Endothelial cell (in vitro differentiated cells): ENCODE measurements at places on chromosomes 12 and 14.

DNA sequence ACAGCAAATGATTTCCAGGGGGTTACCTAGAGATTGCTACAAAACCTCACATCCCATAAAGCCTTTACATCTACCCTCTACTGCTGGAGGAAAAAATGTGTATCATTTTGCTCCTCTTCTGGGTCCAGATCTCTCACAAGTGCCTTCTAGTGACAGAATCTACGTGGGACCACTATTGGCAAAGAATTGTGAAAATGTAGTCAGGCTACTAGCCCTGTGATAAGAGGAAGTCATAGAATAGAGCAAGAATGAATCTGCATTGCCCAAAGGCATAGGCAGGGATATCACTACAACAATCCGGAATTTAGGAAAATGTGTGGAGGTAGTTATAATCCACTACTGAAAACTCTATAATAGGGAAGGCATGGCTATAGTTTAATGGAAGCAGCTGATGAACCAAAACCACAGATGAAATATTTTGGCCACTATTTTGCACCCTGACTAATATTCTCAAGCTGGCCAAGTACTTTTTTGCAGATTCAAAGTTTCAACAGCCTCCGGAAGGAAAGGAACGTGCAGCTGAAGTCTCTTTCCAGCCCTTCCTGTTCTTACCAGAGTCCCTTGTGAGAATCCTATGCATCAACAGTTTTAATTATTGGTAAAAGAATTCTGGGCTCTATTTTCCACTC, 176.8 kb downstream of the PHLDA1 start:
- no peak for DNase-seq

DNA sequence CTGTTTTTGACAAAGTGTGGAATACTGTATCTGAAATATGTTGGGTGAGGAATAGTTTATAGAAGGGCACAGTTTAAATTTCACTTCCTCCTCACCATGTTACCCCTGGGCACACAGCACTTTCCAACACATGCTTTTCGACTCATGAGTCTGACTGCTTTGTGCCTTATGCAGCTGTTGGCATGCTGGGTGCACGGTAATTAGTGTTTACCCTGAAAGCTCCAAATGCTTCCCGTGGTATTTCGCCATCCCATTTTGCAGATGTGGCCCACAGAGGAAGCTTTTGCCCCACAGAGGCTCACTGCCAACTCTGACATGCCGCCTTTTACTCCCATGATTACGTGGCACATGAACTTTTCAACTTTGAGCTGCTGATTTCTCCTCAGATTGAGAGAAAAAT, 168.6 kb downstream of the PRKCH start:
- no peak for DNase-seq

- peak; percentile 24 for DNase-seq
Measured at GRCh38 chr12:121537814-121538698, 42.8 kb downstream of the KDM2B start.

GRCh38 chr14:24321212-24321975, 10.1 kb downstream of the LTB4R start:
- no peak for DNase-seq

- DNase-seq: no peak
Measured at GRCh38 chr14:53710615-53711014, 246.0 kb downstream of the BMP4 start.

DNA sequence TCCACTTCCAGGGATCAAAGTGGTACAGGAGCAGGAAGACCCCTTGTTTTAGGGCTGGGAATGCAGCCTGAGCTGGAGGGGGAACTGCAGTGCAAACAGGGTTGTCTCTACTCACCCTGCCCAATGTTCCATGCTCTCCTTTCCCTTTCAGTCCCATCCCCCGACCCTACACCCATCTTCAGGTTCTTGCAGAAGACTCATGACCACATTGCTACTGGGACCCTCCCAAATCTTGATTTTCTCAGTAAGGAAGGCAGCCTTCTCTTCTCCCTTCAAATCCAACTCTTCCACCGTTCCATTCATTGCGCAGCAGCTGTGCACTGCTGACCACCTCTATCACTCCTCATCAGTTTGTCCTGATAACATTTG, 1.9 kb downstream of the SERPINA11 start:
- no peak for DNase-seq

- DNase-seq: no peak
Measured at GRCh38 chr12:76202621-76203020, 118.1 kb upstream of the NAP1L1 start.

DNA sequence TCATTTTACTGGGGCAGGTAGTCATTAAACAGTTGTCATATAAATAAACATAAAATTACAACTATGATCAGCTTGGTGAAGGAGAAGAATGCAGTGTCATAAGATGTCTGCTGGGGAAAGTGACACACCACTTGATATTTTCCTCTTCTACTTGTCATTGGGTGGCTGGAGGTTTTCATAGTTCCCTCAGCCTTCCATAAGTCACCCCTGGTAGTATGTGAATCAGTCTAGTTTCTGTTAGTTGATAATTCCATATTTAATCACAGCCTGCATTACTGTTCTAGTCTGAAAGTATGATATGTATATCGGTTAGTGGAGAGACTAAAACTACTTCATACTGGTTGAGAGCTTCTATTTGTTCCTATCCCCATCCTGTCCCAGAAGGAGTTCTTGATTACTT, 38.2 kb downstream of the PLEKHA5 start:
- no peak for DNase-seq

DNA sequence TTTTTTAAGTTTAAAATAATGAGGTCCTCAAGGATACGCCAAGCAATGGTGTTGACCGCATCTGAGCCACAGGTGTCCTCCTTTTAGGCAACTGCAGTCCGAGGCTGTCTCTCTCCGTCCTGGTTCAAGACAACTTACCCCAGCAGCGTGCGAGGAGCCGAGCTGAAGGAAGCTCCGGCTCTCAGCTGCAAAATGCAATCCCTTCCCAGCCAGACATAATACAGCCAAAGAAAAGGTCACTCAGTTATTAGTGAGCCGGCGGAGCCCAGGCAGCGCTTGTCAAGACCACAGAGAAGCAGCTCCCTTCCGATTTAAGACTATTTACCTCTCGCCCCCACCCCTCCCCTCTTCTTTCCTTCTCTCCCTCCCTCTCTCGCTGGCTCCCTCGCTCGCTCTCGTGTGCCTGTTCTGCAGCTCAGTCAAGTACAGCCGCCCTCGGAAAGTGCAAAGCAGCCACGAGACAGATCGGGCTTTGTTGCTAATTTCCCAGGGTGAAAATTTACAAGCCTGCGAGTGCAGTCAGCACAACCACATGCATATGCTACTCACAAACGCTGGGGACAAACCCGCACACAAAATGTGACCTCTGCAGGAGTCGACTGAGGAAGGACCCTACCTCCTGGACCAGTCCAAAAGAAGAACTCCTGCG, 363 bp upstream of the LMO3 start:
- no peak for DNase-seq

DNA sequence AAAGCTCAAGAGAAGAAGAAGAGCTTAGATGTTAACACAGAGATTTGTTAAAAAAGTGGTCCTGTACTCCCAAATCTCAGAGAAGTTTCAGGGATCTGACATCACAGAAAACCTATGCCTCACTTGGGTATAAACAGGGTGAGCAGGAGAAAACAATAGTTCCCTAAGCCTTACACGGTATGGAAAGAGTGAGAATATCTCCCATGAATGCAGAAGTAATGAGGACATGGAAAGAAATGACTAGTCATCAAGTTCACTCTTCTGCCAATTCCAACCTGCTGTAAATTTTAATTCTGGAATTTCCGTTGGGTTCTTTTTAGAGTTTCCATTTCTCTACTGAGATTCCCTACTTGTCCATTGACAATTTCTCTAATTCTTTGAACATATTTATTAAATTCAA, 6.2 kb upstream of the PTGER2 start:
- no peak for DNase-seq

GRCh38 chr12:102753802-102754201, 163.2 kb downstream of the PAH start:
- DNase-seq: no peak

- no peak for DNase-seq
Measured at GRCh38 chr12:31106101-31106803, 32.6 kb downstream of the DDX11 start.

DNA sequence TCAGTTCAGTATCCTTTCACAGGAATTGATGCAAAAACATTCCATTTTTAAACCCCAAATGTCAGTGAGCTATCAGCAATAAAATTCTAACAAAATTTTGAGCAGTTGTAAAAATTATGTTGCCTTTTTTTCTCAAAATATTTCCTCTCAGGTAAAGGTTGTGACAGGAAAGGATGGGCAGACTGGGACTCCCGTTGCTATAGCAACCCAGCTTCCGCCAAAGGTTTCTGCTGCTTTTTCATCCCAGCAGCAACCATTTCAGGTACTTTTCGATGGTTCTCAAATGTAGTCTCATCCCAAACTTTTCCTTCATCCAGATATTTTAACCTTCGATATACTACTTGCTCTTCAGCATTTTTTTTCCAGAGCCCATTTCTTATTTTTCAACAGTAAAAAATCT, 13.6 kb downstream of the EP400 start:
- DNase-seq: no peak

- peak; percentile 87 for DNase-seq
Measured at GRCh38 chr14:104563742-104564615, 15.6 kb upstream of the C14orf180 start.

DNA sequence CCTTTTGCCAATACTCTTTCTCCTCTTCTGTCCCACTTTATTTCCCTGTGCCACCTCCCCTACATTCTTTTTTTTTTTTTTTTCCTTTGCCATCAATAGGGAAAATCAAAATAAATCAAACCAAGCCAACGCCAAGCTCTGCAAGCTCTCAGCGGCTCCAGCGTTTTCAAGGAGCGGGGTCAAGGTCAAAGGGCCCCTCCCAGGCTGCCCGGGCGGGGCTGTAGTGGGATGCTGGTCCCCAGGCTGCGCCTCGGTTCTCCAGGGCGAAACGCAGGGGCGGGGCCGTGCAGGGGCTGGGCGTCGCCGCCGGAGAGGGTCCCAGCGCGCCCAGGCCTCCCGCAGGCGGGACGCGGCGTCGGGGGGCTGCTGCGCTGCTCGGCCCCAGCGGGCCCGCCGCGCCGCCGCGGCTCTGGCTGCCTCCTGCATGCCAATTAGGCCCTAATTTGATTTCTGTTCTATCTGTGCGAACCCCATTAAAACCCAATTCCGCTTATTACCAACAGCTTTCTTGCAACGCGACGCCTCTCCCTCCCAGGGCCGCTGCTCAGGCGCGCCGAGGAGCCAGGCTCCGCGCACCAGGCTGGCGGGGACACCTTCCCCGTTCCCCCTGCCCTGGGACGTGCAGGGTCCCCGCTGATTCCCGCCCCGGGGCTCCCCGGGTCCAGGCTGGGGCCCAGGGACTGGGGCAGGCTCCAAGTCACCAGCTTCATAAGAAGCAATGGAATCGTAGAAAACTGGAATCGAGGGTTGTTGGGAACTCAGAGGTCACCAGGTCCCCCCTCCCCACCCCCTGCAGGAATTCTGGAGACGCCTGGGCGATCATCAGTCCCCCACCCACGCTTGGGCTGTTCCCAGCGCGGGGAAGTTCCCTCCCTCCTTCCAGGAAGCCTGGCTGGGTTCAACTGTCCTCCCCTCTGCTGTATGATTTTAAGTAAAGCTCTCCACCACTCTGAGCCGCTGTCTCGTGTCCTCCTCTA, 50.7 kb upstream of the MAP1LC3B2 start:
- peak; percentile 43 for DNase-seq

DNA sequence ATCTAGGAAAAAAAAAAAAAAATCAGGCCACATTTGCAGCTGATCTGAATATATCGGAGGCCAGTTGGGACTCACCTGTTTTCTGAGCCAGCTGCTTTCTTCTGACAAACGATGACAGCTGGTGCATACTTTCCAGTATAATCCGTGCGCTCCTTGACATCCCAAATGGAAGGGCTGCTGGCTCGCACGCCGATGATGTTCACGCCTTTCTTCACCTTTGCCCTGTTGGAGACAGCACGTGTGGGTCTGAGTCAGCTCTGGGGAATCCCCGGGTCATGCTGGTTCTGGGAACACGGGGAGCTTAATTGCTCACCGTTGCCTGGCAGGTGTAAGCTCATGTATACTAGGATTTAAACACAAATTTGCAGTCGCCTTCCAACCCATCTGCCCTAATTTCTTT, 372.8 kb downstream of the TMEM132D start:
- DNase-seq: no peak

DNA sequence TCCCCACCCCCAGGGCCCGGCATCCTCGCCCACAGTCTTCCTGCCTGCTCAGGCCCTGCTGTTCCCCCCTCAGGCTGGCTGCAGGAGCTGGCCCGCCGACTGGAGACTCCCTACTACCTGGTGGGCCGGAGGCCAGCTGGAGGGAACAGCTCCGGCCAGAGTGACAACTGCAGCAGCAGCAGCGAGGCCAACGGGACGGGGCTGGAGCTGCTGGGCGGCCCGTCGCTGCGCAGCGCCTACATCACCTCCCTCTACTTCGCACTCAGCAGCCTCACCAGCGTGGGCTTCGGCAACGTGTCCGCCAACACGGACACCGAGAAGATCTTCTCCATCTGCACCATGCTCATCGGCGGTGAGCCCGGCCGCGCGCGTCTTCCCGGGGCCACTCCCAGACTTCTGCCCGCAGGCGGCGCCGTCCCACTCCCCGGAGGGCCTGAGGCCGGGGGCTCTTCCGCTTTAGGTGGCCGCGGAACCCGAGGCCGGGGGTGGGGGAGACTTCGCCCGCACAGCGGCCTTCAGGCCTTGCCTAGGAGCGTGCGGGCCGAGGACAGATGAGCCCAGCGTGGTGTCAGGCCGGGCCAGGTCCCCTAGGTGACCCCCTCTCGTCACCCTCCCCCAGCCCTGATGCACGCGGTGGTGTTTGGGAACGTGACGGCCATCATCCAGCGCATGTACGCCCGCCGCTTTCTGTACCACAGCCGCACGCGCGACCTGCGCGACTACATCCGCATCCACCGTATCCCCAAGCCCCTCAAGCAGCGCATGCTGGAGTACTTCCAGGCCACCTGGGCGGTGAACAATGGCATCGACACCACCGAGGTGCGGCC, 10.2 kb downstream of the KCNH3 start:
- DNase-seq: peak; percentile 61

GRCh38 chr12:14618983-14619382, 51.3 kb upstream of the PLBD1 start:
- DNase-seq: no peak

GRCh38 chr12:103444983-103445382, 50.8 kb downstream of the C12orf42 start:
- DNase-seq: no peak

GRCh38 chr12:49823951-49824350, 4.3 kb downstream of the NCKAP5L start:
- no peak for DNase-seq

GRCh38 chr12:18368594-18368993, 107.3 kb downstream of the PIK3C2G start:
- DNase-seq: no peak

GRCh38 chr14:68306934-68307789, 485.7 kb downstream of the ZFP36L1 start:
- DNase-seq: no peak

- no peak for DNase-seq
Measured at GRCh38 chr14:23572524-23572828, 4.9 kb upstream of the AP1G2 start.

- DNase-seq: no peak
Measured at GRCh38 chr12:131681257-131681620, 29.7 kb upstream of the SFSWAP start.

GRCh38 chr12:9762369-9762768, 1.7 kb upstream of the CD69 start:
- no peak for DNase-seq

- DNase-seq: no peak
Measured at GRCh38 chr12:19695244-19696098, 256.2 kb downstream of the AEBP2 start.

- DNase-seq: no peak
Measured at GRCh38 chr14:54368291-54368690, 28.5 kb upstream of the CDKN3 start.

GRCh38 chr14:41950428-41951151, 343.9 kb downstream of the LRFN5 start:
- no peak for DNase-seq

- DNase-seq: peak; percentile 48
Measured at GRCh38 chr12:76878099-76878898, 520 bp downstream of the CSRP2 start.

- DNase-seq: no peak
Measured at GRCh38 chr12:113854385-113855142, 111.6 kb downstream of the RBM19 start.
